CD4-positive, alpha-beta T cell treated with Interleukin-15 for 1 hour (primary cell): ENCODE measurements at places on chromosomes 3 and 15.
A peak's percentile ranks its signal among the peaks of the same experiment; 100 is the strongest.

- DNase-seq, result no peak
These were observed 38.8 kb upstream of the TNFSF10 start for GRCh38 chr3:172561897-172562640.

DNA sequence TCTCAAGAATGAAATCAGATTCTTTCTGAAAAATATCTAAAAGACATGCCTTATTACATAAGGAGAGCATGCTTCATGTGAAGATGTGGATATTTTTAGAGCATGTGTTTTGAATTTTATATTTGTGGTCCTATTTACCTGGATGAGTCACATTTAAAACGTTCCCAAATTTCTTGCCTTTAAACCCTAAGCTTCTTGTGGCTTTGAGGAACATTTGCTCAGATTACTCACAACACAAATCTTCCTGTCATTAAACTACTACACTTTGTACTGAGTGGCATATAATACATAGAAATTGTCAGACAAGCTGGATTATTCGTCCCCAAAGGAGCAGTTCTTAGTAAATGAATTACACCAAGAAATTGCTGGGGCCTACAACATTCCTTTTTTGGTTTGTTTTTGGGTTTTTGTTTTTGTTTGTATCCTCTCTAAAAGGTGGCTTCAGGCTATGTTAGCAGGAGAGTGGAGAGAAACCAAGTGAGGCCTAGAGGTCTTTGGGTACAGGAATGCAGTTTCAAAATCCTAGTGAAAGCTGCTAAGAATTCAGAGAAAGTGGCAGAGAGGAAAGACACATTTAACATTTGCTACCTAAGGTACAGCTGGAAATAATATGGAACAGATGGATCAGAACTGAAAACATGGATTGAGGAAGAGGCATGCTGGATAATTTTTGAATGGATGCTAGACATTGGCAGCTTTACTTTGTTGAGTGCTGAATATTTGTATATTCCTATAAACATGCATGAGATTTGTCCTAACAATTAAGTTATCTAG, 128.1 kb downstream of the RPL22L1 start:
- no peak for DNase-seq

DNA sequence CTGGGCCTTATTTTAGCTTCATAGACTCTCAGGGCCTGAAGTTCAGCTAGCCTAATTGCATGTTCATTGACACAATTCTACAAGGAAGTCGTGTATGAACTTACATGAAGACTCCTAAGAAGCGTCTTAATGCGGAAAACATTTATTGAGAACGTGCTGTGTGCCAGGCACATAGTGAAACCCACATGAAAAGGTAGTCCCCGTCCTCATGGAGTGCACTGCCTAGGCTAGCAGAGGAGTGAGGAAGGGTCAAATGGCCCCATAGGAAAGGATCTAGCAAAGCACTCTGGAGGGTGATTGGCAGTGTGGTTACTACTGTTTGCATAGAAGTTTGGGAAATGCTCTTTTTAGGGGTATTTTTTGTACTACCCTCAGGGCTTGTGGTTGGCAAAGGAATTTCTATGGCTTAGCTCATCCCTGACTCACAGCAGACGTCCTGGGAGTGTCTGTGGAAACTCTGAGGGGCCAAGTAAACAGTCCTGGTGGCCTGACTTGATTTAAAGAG, 854 bp upstream of the NPTN start:
- DNase-seq, result no peak

- no peak for DNase-seq
These were observed 14.4 kb upstream of the ZBTB38 start for GRCh38 chr3:141353652-141354495.

GRCh38 chr3:69379661-69380060, 6.2 kb downstream of the FRMD4B start:
- DNase-seq, result no peak

GRCh38 chr15:56996093-56996492, 77.6 kb downstream of the TCF12 start:
- no peak for DNase-seq

- DNase-seq, result peak; percentile 10
These were observed 27.8 kb upstream of the TSEN2 start for GRCh38 chr3:12456441-12456840.

DNA sequence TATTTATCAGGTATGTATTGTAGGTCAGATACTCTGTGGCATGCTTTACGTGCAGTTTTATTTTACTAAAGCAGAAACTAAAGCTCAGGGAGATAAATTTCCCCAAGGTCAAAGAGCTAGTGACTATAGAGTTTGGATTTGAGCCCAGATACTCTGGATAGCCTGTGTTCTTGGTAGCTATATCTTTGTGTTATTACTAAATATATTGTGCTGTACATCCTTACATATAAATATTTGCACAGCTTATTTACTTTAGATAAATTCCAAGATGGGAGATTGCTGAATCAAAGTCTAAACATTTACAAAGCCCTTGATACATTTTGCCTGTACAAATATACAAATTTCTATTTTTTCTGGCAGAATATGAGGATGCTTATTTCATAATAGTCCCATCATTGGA, 660.9 kb upstream of the NAALADL2 start:
- no peak for DNase-seq

DNA sequence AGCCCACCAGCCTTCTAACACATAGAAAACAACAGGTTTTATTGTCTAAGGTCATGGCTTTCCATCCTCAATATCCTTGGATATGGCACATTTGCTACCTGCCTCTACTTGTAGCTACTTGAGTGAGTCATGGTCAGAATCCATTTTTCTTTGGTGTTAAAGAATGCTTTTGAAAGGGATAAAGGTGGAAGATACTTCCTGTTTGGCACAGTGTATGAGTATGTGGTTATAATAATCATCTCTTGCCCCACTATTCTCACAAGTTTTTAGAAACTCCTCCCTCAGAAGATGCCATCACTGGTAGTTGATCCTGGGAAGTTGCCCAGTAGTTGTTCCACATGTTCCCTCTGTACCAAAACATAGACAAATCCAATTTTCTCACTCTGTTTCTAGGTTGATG, 508.6 kb upstream of the IL12A start:
- DNase-seq, result no peak

GRCh38 chr3:75176937-75177336, 487.2 kb upstream of the FRG2C start:
- no peak for DNase-seq

GRCh38 chr3:157529085-157529484, 25.9 kb upstream of the VEPH1 start:
- DNase-seq, result no peak

- no peak for DNase-seq
These were observed 20.2 kb downstream of the LSAMP start for GRCh38 chr3:116425126-116425525.

- no peak for DNase-seq
These were observed 314.6 kb downstream of the GBE1 start for GRCh38 chr3:81446806-81447205.

DNA sequence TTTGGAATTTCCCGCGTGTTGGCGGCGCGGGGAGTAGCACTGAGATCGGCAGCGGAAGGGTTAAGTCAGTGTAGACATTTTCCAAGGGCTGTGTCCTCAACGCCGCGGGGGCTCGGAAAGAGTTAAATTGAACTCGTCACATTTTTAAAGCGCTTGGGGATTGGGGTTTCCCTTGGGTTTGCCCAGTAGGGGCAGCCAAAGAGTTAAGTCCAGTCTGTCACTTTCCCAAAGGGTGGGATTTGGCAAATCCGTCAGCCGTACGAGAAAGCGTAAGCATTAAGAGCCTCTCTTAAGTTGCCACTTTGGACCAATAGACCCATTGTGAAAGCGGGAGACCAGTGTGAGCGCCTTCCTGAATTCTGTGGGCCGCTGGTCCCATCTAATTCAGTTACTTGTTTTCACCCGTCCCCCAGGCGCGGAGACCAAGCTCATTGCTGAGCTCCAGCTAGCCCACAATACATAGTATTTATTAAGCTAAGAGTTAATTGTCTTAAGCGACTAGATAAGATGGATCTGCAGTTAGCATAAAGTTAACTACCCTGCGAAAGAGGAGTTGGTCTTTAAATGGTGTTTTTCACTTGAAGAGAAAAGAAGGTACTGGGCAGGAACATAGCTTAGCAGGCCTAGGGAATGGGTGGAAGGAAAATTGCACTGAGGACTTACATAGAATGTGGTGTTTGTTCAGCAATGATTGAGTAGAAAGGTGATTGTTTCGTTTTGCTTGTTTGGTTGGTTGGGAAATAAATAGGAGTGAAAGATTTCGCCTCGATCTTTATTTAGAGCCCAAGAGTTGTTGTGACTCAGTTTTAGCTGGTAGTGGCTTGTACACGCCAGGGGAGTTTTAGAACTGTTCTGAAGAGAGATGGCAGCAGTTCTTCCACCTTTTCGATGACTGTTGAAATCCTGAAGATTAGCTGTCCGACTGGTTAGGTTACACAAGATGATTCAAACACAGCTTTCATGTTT, 932 bp downstream of the ARL8B start:
- peak; percentile 53 for DNase-seq

DNA sequence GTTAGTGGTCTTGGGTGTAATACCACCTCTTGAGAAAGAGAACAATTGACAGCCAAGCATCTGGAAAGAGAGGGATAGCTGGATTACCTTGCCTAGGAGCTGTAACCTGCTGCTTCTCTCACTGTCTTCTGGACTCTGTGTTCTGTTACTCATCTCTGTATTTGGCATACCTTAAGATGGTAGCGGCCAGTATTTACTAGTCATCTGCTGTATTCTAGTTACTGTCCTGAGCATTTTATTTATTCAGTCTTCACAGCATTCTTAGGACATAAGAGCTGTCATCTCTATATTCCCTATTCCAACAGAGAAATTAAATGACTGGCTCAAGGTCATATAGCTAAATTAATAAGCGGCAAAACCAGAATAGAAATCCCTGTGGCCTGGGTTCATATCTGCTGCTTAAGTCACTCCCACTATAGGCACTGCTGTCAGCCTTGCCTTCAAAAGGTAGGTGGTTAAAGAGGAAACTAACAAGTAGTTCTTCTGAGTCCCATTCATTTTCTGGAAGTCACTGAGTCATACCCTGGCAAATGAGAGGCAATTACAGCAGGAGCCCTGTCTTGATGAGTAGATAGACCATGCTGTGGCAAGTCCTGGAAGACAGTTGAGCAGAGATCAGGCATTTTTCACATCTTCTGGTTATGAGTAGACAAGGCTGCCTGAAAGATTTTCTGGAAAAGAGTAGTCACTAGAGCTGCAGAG, 68.2 kb downstream of the RAB7A start:
- no peak for DNase-seq

GRCh38 chr3:100947119-100947518, 46.1 kb downstream of the ABI3BP start:
- no peak for DNase-seq

DNA sequence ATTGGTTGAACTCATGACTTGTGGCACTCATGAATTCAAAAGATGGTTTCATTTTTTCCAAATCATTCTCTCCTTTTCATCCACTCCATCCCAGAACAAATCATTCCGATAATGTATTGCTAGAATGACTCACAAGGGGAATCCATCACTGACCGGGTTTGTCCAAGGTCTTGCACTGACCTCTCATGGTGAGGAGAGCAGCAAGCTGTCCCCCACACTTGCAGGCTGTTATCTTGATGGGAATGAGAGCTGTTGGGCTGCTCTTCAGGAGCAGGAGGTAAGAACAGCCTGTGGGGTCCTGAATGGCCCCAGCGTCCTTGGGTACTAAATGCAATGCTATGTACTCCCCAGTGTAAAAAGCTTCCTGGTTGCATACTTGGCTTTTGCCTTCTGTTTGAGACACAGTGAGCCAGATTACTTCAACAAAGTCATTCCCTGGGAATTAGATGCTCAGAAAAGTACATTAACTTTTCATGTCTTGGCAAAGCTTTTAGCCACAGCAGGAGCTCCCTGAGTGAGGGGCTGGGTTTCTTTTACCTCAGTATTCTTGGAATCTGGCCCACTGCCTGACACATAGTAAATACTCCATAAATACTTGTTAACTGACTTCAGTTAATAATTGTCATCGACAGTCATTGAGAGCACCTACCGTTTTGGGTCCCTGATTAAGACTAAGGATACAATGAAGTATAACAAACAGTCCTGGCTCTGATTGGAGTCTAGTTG, 24.1 kb downstream of the CCNL1 start:
- no peak for DNase-seq

- DNase-seq, result no peak
These were observed 386.7 kb downstream of the UNC13C start for GRCh38 chr15:54364961-54365360.

DNA sequence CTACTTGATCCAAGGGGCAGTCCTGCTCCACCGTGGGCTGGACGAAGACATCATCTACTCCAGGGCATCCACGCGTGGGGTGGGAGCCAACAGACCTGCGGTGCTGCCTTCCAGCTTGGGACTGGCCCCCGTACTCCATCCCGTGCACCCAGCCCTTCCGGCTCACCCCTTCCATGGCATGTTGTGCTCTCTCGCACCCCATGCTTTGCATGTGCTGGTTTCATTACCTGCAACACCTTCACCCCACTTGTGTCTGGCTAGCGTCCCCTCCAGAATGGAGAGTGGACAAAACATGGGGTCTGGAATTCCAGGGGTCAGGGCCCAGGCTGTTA, 30.2 kb downstream of the SEMA7A start:
- DNase-seq, result no peak
